ENCODE measurements at places on chromosomes 4 and X. TPM values are rescaled to one million over a fixed set of nuclear protein-coding genes. Genes with fewer than 3 reads are reported as not detected.

DNA sequence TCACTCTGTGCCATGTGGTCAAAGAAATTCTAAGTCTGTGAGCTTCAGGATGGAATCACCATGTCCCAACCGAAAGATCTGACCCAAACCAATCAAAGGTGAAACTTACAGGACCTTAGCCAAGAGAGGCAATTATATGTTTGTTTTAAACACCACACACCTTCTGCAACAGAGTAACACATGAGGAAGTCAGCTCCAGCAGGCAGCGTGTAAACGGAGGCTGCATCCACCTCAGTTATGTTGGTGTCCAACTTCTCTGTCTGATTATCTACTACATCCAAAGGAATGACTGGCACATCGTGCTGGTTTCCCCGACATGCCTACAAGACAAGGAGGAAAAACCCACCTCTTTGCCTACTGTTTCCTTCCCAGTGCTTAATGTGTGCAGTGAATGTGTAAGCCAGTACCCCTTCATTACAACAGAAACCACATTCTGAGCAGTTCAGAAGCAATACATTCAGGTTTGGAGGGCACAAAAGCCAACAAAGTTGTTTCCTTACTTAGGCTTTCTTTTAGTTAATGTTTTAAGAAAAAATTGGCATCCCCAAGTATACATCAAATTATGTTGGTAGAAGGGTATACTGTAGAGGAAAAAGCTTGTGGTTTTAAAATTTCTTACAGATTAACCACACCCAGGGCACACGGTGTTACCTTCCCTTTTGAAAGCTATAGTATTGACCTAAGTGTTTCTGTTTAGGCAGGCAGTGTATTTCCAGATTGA, 12.4 kb downstream of the CASP6 start:
- no peak for DNase-seq
- H3K27ac ChIP-seq: peak overlapping the region; percentile 36
- H3K4me3 ChIP-seq: no peak overlapping the region
- peaks cover 20% of the 10 kb centered on the region for H3K4me1 ChIP-seq
- no peaks in the 10 kb centered on the region for H3K27me3 ChIP-seq

Gene DMRTC1
- total RNA-seq: 0.85 TPM

Gene NMU
- not detected for total RNA-seq

Gene BMX
- total RNA-seq: not detected

DNA sequence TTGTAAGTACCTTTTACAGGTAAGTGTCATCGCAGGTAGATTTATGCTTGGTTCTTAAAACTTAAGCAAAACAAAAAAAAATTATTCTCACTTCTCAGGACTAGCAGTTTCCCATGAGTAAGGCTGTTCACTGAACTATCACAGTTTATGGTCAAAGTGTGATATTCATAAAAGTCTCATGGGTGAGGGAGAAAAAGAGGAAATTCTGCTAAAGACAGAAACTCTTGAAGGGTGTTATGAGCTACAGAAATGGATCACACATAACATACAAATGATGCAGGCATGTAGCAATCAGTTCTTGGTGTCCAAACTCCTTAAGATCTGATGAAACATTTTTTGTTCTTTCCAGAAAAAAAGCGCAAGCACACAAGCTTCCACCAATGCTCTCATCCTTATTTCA, 8.5 kb downstream of the RAB9A start:
- no peak overlapping the region for H3K27ac ChIP-seq
- peaks cover 39% of the 10 kb centered on the region for H3K4me1 ChIP-seq
- H3K4me3 ChIP-seq: no peak overlapping the region
- peaks cover 2% of the 10 kb centered on the region for H3K36me3 ChIP-seq

GRCh38 chrX:45788941-45789348, 588.3 kb upstream of the DIPK2B start:
- H3K27me3 ChIP-seq: no peaks in the 10 kb centered on the region
- H3K4me1 ChIP-seq: peaks cover 8% of the 10 kb centered on the region
- H3K4me3 ChIP-seq: no peak overlapping the region
- H3K27ac ChIP-seq: no peak overlapping the region
- no peaks in the 10 kb centered on the region for H3K36me3 ChIP-seq

DNA sequence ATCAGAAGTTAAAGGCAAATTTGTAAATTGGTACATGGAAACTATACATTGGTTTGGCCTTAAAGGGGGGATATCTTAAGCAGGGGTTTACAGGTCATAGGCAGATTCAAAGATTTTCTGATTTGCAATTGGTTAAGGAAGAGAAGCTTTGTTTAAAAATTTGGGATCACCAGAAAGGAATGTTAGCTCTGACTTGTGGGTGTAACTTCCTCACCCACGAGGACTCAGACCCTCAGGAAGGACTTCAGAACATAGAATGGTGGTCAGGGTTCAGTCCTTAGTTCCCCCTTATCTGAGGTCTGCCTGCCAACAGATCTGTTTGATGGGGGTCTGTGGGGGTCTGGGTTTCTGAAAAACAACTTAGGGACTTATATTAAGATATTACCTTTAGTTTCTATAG, 427.4 kb upstream of the DIPK2B start:
- no peaks in the 10 kb centered on the region for H3K36me3 ChIP-seq
- no peak overlapping the region for H3K27ac ChIP-seq
- H3K4me3 ChIP-seq: no peak overlapping the region
- H3K27me3 ChIP-seq: no peaks in the 10 kb centered on the region
- no peaks in the 10 kb centered on the region for H3K4me1 ChIP-seq

GRCh38 chr4:146472404-146472803, 49.3 kb downstream of the SLC10A7 start:
- H3K36me3 ChIP-seq: peaks cover 3% of the 10 kb centered on the region
- no peak for DNase-seq
- no peak overlapping the region for H3K27ac ChIP-seq
- no peaks in the 10 kb centered on the region for H3K27me3 ChIP-seq
- no peaks in the 10 kb centered on the region for H3K4me1 ChIP-seq

DNA sequence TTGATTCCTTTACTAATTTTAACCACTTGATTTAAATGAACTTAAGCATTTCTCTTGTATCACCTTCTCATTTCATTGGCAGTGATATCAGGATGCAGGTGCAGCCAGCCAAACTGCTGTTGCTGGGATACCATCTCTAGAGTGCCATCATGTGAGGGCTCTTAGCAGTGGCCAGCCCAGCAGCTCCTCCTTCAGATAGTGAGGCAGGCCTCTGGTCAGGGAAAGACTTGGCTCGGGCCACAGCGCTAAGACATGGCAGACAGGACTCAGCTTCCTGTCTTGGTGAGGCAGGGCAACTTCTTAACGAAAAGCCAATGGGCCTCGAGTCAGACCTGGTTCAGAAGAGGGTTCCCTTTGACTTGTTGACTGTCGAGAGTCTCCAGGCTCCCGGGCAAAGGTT, 50.0 kb downstream of the NOP14 start:
- no peak for DNase-seq
- H3K4me3 ChIP-seq: no peak overlapping the region
- H3K27ac ChIP-seq: no peak overlapping the region
- H3K4me1 ChIP-seq: peaks cover 3% of the 10 kb centered on the region
- H3K27me3 ChIP-seq: no peaks in the 10 kb centered on the region
- peaks cover 71% of the 10 kb centered on the region for H3K36me3 ChIP-seq

Gene IL2RG
- total RNA-seq: 213 TPM

Data from CD4-positive, alpha-beta T cell (primary cell).